Adrenal gland (tissue), 19 donors: ENCODE measurements at places on chromosomes 12 and 14. TPM values are rescaled to one million over a fixed set of nuclear protein-coding genes. Genes with fewer than 3 reads are reported as not detected.

Gene SMIM41
- polyA plus RNA-seq = 0.10 TPM

Gene CYP46A1
- polyA plus RNA-seq = 1.6 TPM

Gene LMNTD1
- not detected for polyA plus RNA-seq

Gene ATP2B1
- 6.3 TPM for polyA plus RNA-seq

Gene IFI27L1
- polyA plus RNA-seq = 39.7 TPM

Gene JDP2
- polyA plus RNA-seq = 11.6 TPM

Gene WNT1
- polyA plus RNA-seq = not detected

Gene FAM90A1
- 0.48 TPM for polyA plus RNA-seq

Gene PRH2
- 1.6 TPM for polyA plus RNA-seq

Gene DPY19L2
- polyA plus RNA-seq = 31.7 TPM

Gene ACOT6
- polyA plus RNA-seq = not detected

Gene MDGA2
- polyA plus RNA-seq = 0.10 TPM

Gene TCL1B
- polyA plus RNA-seq = not detected

Gene POTEM
- polyA plus RNA-seq = not detected

Gene KCNC2
- polyA plus RNA-seq = not detected

Gene RAD9B
- 0.20 TPM for polyA plus RNA-seq

Gene IAPP
- polyA plus RNA-seq = not detected

Gene OR4K13
- not detected for polyA plus RNA-seq

Gene TAS2R42
- polyA plus RNA-seq = not detected

Gene RTL1
- 1.0 TPM for polyA plus RNA-seq

Gene LRP1-AS
- polyA plus RNA-seq = not detected

Gene DEGS2
- polyA plus RNA-seq = not detected

Gene PPM1H
- 1.8 TPM for polyA plus RNA-seq

Gene ACACB
- 87.0 TPM for polyA plus RNA-seq

Gene TRAFD1
- 11.4 TPM for polyA plus RNA-seq

Gene PLCZ1
- not detected for polyA plus RNA-seq

Gene NRL
- 3.5 TPM for polyA plus RNA-seq

Gene RFX4
- not detected for polyA plus RNA-seq

Gene ACSS3
- polyA plus RNA-seq = 12.9 TPM

Gene GPR135
- polyA plus RNA-seq = 2.5 TPM

Gene PLEK2
- 35.8 TPM for polyA plus RNA-seq

Gene LAG3
- 2.3 TPM for polyA plus RNA-seq

Gene RFLNA
- 1.1 TPM for polyA plus RNA-seq

Gene HCFC2
- 9.7 TPM for polyA plus RNA-seq

Gene KERA
- not detected for polyA plus RNA-seq

Gene DCN
- polyA plus RNA-seq = 491 TPM

Gene P2RX2
- polyA plus RNA-seq = 1.9 TPM

Gene CLEC1A
- polyA plus RNA-seq = 3.3 TPM

Gene KIF5A
- polyA plus RNA-seq = 7.4 TPM

Gene PDE3A
- polyA plus RNA-seq = 1.2 TPM

Gene TEAD4
- polyA plus RNA-seq = 4.0 TPM

Gene LRRC10
- not detected for polyA plus RNA-seq

Gene OR6C2
- not detected for polyA plus RNA-seq

Gene RAD52
- polyA plus RNA-seq = 14.5 TPM

Gene PEBP1
- 2,719 TPM for polyA plus RNA-seq

Gene OR10AD1
- 0.16 TPM for polyA plus RNA-seq

Gene SYT1
- polyA plus RNA-seq = 4.5 TPM

Gene FGF6
- not detected for polyA plus RNA-seq

Gene ADAMTS20
- polyA plus RNA-seq = not detected

Gene BRAP
- 8.6 TPM for polyA plus RNA-seq

Gene NOS1
- polyA plus RNA-seq = 0.07 TPM

Gene ZNF891
- 0.51 TPM for polyA plus RNA-seq
